ENCODE measurements at places on chromosomes 13 and 19. TPM values are rescaled to one million over a fixed set of nuclear protein-coding genes. Genes with fewer than 3 reads are reported as not detected.

Gene EIF3K
- 474 TPM for total RNA-seq

Gene CCNE1
- 12.0 TPM for total RNA-seq

Gene ZNF525
- 47.1 TPM for total RNA-seq

Gene ZFP30
- total RNA-seq, result 17.8 TPM

Gene TEX26
- total RNA-seq, result not detected

Gene KLK1
- total RNA-seq, result not detected

Gene ZNF446
- 11.8 TPM for total RNA-seq

Gene LHB
- not detected for total RNA-seq

Gene ZBTB32
- total RNA-seq, result not detected

DNA sequence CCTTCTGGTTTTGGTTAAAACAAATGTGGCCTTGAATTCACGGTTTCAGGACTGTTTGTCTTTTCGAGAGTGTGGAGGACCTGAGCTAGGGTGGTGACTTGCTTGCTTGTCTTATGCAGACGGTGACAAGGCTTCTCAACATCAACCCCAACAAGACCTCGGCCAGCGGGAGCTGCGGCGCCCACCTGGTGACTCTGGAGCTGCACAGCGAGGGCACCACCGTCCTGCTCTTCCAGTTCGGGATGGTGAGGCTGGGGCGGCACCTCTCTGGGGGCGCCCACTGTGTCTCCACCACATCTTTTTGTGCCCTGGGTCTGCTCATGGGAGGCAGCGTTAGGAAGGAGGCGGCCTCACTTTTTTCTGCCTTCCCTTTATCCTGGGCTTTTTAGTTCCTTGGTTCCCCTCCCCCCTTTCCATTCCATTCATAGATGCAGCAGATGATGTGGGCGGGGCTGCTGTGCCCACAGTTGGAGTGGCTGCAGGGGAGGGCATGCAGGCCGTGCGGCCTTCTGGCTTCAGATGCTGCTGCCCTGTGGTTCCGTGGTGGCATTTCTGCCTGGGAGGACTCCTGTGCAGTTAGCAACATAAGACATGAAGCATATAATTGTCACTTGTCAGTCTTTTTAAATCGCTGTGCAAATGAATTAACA lies 23.3 kb downstream of the LAMP1 start:
- H3K27me3 ChIP-seq, result no peaks in the 10 kb centered on the region
- H3K36me3 ChIP-seq, result peaks cover 7% of the 10 kb centered on the region
- H3K4me1 ChIP-seq, result no peaks in the 10 kb centered on the region
- no peak for DNase-seq
- H3K4me3 ChIP-seq, result no peak overlapping the region
- no peak overlapping the region for H3K27ac ChIP-seq

DNA sequence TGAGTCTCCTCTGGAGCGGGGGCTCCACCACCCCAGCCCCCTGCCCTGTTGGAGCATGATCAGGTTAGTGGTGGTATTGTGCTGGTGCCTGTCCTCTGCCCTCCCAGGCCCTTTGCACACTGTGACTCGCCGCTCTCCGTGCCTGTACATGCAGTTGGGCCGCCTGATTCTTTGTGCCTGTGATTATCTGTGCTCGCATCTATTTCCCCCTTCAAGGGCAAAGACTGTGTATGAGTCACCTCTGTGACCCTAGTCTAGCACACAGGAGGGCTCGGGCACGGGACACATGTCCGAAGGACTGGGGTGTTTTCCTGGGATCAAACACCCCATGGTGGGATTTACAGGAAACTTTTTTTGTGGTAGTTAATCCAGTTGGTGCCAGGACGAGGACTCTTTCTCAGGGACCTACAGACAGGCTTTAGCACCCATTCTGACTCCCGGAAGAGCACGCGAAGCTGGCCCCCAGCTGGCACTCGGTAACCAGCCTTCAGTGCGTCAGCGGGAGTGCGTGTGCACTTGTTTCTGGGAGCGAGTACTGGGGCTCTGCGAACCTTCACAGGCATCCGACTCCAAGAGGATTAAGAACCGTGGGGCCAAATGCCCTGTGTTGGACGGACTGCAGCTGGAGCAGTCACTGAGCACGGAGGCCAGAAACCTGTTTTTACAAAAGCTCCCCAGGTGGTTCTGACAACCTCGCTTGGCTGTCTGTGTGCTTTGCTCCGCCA lies 6.7 kb downstream of the PPP1R37 start:
- H3K27ac ChIP-seq, result no peak overlapping the region
- H3K27me3 ChIP-seq, result no peaks in the 10 kb centered on the region
- no peaks in the 10 kb centered on the region for H3K36me3 ChIP-seq
- peaks cover 31% of the 10 kb centered on the region for H3K4me1 ChIP-seq

DNA sequence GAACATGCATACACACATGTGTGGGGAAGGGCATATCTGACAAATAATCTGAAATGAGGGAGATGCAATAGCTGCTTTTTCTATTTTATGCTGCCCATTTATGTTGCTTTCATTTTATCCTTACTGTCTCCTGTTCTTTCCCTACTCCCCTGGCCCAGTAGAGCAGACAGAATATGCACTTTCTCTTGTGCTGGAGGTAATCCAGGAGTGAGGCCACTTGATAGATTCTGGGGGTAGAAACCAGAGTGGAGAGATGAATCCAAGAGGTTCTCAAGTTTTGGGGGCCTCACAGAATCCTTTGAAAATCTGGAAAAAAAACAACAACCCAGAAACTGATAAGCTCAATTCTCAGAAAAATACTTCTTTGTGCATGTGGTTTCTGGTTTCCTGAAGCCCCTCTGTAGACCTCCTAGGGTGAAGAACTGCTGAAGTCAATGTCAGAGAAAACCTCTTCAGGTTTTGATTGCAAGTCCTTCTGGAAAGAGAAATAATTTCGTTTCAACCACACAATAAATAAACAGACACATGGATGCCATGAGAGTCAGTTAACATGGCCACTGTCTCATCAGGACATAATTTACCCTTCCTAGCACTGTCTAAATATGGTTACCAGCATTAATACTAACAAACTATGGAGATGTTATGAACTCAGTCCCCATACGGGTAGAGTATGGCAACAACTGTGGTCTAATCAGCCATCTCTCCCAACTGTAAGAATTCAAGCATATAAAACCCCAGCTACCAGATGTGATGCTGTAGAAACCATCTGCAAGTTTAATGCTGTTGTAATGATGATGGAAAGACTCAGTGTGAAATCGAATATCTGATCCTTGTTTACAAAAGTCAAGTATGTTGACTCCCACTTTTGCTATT lies 355.6 kb downstream of the SLC7A1 start:
- no peaks in the 10 kb centered on the region for H3K27me3 ChIP-seq
- no peaks in the 10 kb centered on the region for H3K4me1 ChIP-seq
- H3K36me3 ChIP-seq, result no peaks in the 10 kb centered on the region
- H3K27ac ChIP-seq, result no peak overlapping the region
- no peak overlapping the region for H3K4me3 ChIP-seq
- peak; percentile 36 for DNase-seq

- H3K4me1 ChIP-seq, result no peaks in the 10 kb centered on the region
- H3K27me3 ChIP-seq, result no peaks in the 10 kb centered on the region
- H3K36me3 ChIP-seq, result no peaks in the 10 kb centered on the region
- no peak overlapping the region for H3K27ac ChIP-seq
- no peak overlapping the region for H3K4me3 ChIP-seq
- no peak for DNase-seq
Measured at GRCh38 chr13:28575200-28575599, 80.3 kb upstream of the FLT1 start.

DNA sequence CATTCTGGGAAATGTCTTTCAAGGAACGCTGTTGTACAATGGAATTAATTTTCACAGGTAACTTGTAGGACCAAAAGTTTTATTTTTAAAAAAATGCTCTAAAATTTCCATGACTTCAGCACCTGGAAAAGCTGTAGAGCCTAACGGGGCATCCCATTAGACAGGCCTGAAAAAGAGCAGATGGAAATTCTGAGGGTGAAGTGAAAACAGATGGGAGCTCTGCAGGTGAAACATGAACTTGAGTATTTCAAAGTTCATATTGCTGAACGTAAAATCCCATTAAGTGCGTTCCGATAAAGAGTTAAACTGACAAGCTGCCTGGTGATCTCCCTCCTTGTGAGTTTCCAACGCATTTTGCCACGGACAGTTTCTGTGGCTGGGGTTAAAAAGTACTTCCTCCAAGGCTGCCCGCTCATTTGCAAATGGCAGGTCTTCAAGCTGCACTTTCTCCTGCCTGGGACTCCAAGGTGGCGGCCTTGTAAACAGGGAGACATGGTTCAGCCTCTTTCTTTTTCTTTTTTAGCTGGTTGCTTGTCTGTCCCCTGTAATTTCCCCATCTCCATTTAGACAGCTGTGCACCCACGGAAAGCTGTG lies 450.4 kb downstream of the FGF9 start:
- no peaks in the 10 kb centered on the region for H3K27me3 ChIP-seq
- no peak overlapping the region for H3K27ac ChIP-seq
- H3K4me1 ChIP-seq, result no peaks in the 10 kb centered on the region
- H3K4me3 ChIP-seq, result no peak overlapping the region
- no peaks in the 10 kb centered on the region for H3K36me3 ChIP-seq

DNA sequence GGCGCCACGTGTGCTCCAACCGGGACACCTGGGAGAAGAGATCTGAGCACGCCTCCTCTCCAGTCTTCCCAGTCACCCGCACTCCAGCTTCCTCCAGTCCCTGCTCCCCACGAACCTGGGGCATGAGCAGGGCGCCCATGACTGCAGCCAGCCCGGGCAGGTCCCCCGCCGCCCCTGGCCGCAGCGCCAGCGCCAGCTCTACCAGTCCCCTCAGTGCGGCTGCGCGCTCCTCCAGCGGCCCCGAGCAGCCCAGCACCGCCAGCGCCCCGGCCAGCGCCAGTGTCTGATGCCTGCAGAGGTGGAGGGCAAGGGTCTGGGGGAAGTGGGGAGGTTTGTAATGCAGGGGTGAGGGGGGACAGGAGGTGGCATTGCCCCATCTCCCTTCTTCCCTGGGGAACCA lies 13.1 kb downstream of the SH2D3A start:
- H3K4me3 ChIP-seq, result no peak overlapping the region
- H3K36me3 ChIP-seq, result no peaks in the 10 kb centered on the region
- H3K27ac ChIP-seq, result no peak overlapping the region
- no peak for DNase-seq
- peaks cover 6% of the 10 kb centered on the region for H3K4me1 ChIP-seq

DNA sequence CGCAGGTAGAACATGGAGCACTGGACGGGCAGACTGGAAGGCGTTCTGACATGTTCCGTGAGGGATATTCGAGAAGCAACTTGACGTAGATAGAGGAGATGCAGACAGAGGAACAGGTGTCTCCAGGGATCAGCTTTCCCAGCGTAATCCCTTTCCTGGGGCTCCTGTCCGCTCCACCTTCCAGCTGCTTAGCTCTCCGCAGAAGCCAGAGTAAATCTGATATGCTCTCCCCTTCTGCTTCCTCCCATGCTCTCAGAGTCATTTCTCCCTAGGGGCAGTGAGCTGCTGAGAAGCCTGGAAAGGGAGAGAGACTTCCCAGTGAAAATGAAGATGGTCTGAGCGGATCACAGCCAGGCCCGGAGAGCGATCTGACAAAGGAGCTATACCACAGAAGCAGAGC lies 23.0 kb upstream of the OLFM4 start:
- H3K4me1 ChIP-seq, result no peaks in the 10 kb centered on the region
- no peaks in the 10 kb centered on the region for H3K36me3 ChIP-seq
- no peak overlapping the region for H3K27ac ChIP-seq

- H3K27ac ChIP-seq, result no peak overlapping the region
- H3K4me1 ChIP-seq, result no peaks in the 10 kb centered on the region
- DNase-seq, result no peak
- no peaks in the 10 kb centered on the region for H3K27me3 ChIP-seq
Measured at GRCh38 chr13:106597749-106598395, 29.9 kb upstream of the ARGLU1 start.

GRCh38 chr13:90448466-90449037 lies 898.9 kb upstream of the MIR17HG start:
- no peak overlapping the region for H3K27ac ChIP-seq
- no peaks in the 10 kb centered on the region for H3K4me1 ChIP-seq
- no peaks in the 10 kb centered on the region for H3K27me3 ChIP-seq

- no peak overlapping the region for H3K27ac ChIP-seq
- peaks cover 2% of the 10 kb centered on the region for H3K4me1 ChIP-seq
- no peak overlapping the region for H3K4me3 ChIP-seq
- H3K27me3 ChIP-seq, result no peaks in the 10 kb centered on the region
- DNase-seq, result no peak
Measured at GRCh38 chr19:44897835-44898234, 6.8 kb downstream of the TOMM40 start.

- H3K27ac ChIP-seq, result no peak overlapping the region
- no peaks in the 10 kb centered on the region for H3K4me1 ChIP-seq
- no peak for DNase-seq
- no peaks in the 10 kb centered on the region for H3K27me3 ChIP-seq
Measured at GRCh38 chr13:111962431-111962891, 104.5 kb upstream of the SOX1 start.

- no peaks in the 10 kb centered on the region for H3K27me3 ChIP-seq
- H3K4me1 ChIP-seq, result peaks cover 36% of the 10 kb centered on the region
- DNase-seq, result peak; percentile 72
- H3K27ac ChIP-seq, result peak overlapping the region; percentile 66
- no peaks in the 10 kb centered on the region for H3K36me3 ChIP-seq
Measured at GRCh38 chr19:42325896-42326771, 699 bp downstream of the MEGF8 start.

GRCh38 chr19:29687897-29688728 lies 22.9 kb downstream of the PLEKHF1 start:
- DNase-seq, result no peak
- no peaks in the 10 kb centered on the region for H3K36me3 ChIP-seq
- H3K27me3 ChIP-seq, result no peaks in the 10 kb centered on the region
- no peaks in the 10 kb centered on the region for H3K4me1 ChIP-seq
- H3K4me3 ChIP-seq, result no peak overlapping the region

GRCh38 chr19:14595558-14595957 lies 12.7 kb downstream of the CLEC17A start:
- H3K4me3 ChIP-seq, result no peak overlapping the region
- no peaks in the 10 kb centered on the region for H3K36me3 ChIP-seq
- no peak for DNase-seq
- no peaks in the 10 kb centered on the region for H3K4me1 ChIP-seq

DNA sequence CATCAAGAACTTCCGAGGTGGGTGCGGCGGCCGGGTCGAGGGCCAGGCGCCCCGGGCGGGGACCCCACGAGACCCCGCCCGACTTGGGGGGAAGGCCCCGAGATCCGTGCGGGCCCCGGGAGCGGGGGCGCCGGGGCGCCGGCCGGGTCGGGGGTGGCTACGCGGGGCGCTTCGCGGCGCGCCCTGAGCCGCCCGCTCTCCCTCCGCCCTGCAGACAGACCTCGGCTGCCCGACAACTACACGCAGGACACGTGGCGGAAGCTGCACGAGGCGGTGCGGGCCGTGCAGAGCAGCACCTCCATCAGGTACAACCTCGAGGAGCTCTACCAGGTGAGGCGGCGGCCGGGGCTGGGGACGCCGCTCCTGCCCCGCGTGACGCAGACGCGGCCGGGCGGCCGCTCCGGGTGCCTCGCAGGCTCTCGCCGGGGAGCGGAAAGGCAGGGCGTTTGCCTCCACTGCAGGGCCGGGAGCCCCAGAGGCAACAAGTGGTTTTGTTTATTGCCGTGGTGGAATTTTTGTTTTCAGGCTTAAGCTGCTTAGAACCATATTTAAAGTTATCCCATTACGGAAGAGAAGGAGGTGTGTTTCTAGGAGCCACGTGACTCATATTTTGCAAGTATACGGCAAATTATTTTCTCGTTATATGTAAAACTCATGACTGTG lies 477 bp downstream of the CUL4A start:
- peak overlapping the region; percentile 76 for H3K4me3 ChIP-seq
- DNase-seq, result peak; percentile 84
- H3K36me3 ChIP-seq, result peaks cover 37% of the 10 kb centered on the region

- no peak overlapping the region for H3K4me3 ChIP-seq
- no peak overlapping the region for H3K27ac ChIP-seq
- H3K27me3 ChIP-seq, result no peaks in the 10 kb centered on the region
- peak; percentile 99 for DNase-seq
Measured at GRCh38 chr19:51422053-51422448, 4.6 kb upstream of the SIGLEC10 start.

- H3K36me3 ChIP-seq, result no peaks in the 10 kb centered on the region
- peak overlapping the region; percentile 80 for H3K27ac ChIP-seq
- peak; percentile 81 for DNase-seq
- peak overlapping the region; percentile 38 for H3K4me3 ChIP-seq
Measured at GRCh38 chr19:2491130-2491801, 15.3 kb downstream of the GADD45B start.

Data from Karpas-422 (cell line).